Mesenteric fat pad (tissue), 1 donor: ENCODE measurements at places on chromosomes 4 and X. TPM values are rescaled to one million over a fixed set of nuclear protein-coding genes. Genes with fewer than 3 reads are reported as not detected.

The MCF2 gene
- not detected for total RNA-seq

The CXCL8 gene
- 31.5 TPM for total RNA-seq

The CLDN2 gene
- total RNA-seq = 1.5 TPM

The FABP2 gene
- 0.80 TPM for total RNA-seq

The SSX1 gene
- total RNA-seq = not detected

The PGAM4 gene
- not detected for total RNA-seq

The NLRP2B gene
- total RNA-seq = not detected

The SHOX gene
- 0.10 TPM for total RNA-seq

The CAPN6 gene
- total RNA-seq = 0.16 TPM

The SMIM20 gene
- total RNA-seq = 25.7 TPM

The TREX2 gene
- 0.80 TPM for total RNA-seq

The PFKFB1 gene
- total RNA-seq = 18.5 TPM

The AWAT2 gene
- total RNA-seq = not detected

The IL2 gene
- total RNA-seq = not detected

The EVC gene
- total RNA-seq = 16.6 TPM

The USP26 gene
- total RNA-seq = not detected

The PAGE5 gene
- not detected for total RNA-seq

The NDST4 gene
- not detected for total RNA-seq

The PCDH11X gene
- not detected for total RNA-seq

The POU3F4 gene
- not detected for total RNA-seq
